NCI-H460 (cell line): ENCODE measurements at places on chromosomes 1 and 21. TPM values are rescaled to one million over a fixed set of nuclear protein-coding genes. Genes with fewer than 3 reads are reported as not detected.

The RSBN1 gene
- total RNA-seq = 6.0 and 7.1 TPM in 2 replicates

The SLC45A1 gene
- total RNA-seq = 0.92 and 1.4 TPM in 2 replicates

The TAS1R3 gene
- total RNA-seq = 0.30 and 0.66 TPM in 2 replicates

The REN gene
- not detected in 2 replicates for total RNA-seq

The CFAP141 gene
- total RNA-seq = not detected in 2 replicates

The CAMSAP2 gene
- total RNA-seq = 47.8 and 49.7 TPM in 2 replicates

The ST6GALNAC3 gene
- total RNA-seq = 0.67 and 0.87 TPM in 2 replicates

The PBX1 gene
- 78.0 and 84.8 TPM in 2 replicates for total RNA-seq

The HPCAL4 gene
- 0.02 TPM in 1 of 2 replicates, not detected in the other for total RNA-seq
